PC-9 (cell line): ENCODE measurements at places on chromosomes 6 and 20. TPM values are rescaled to one million over a fixed set of nuclear protein-coding genes. Genes with fewer than 3 reads are reported as not detected.

DNA sequence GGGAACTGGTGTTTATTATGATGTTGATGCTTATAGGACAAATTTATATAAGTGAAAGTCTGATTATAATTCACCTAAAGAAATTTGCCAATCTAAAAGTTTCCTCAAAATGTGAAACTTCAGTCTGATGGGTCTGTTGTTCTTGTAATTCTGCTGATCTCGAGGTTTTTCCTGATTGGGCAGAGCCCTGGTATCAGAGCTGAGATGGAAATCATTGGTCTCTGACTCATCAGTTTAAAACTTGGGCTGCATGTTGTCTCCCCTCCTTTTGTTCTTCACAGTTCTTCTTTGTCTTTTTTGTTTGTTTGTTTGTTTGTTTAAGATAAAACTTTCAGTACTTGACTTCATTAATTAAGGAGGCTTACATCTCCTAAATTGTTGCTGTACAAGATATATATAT is 5.9 kb downstream of the SMAP1 start:
- peaks cover 31% of the 10 kb centered on the region for H3K4me1 ChIP-seq
- no peaks in the 10 kb centered on the region for H3K36me3 ChIP-seq

- no peaks in the 10 kb centered on the region for H3K4me1 ChIP-seq
- H3K27me3 ChIP-seq, result no peaks in the 10 kb centered on the region
- no peaks in the 10 kb centered on the region for H3K36me3 ChIP-seq
- H3K27ac ChIP-seq, result no peak overlapping the region
- no peak for DNase-seq
Measured at GRCh38 chr6:142240179-142240578, 61.6 kb upstream of the ADGRG6 start.

Gene KCNQ5
- 0.20 and 1.2 TPM in 2 replicates for total RNA-seq

DNA sequence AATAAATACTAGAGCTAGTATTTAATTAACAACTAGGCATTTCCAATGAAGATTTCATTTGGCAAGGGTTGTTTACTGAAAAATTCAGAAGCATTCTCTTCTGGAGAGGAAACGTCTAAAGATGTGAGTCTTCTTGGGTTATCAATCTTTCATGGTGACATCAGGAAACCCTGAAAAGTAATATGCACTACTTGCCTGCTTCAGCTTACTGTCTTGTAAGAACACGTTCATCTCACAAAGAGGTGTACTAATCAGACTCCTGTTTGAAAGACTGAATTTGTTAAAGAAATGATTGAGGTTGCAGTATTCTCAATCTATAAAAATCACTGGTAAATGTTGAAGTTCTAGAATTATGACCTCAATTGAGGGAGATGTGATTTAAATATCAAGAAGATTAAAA is 16.9 kb downstream of the PLEKHG1 start:
- H3K27ac ChIP-seq, result no peak overlapping the region
- H3K4me1 ChIP-seq, result no peaks in the 10 kb centered on the region
- H3K27me3 ChIP-seq, result no peaks in the 10 kb centered on the region
- H3K4me3 ChIP-seq, result no peak overlapping the region
- no peak for DNase-seq
- H3K36me3 ChIP-seq, result no peaks in the 10 kb centered on the region

GRCh38 chr20:33606118-33606771 is 55.9 kb upstream of the C20orf144 start:
- no peak for DNase-seq
- H3K27ac ChIP-seq, result no peak overlapping the region
- H3K27me3 ChIP-seq, result no peaks in the 10 kb centered on the region
